ENCODE measurements at places on chromosomes 5 and 9.

DNA sequence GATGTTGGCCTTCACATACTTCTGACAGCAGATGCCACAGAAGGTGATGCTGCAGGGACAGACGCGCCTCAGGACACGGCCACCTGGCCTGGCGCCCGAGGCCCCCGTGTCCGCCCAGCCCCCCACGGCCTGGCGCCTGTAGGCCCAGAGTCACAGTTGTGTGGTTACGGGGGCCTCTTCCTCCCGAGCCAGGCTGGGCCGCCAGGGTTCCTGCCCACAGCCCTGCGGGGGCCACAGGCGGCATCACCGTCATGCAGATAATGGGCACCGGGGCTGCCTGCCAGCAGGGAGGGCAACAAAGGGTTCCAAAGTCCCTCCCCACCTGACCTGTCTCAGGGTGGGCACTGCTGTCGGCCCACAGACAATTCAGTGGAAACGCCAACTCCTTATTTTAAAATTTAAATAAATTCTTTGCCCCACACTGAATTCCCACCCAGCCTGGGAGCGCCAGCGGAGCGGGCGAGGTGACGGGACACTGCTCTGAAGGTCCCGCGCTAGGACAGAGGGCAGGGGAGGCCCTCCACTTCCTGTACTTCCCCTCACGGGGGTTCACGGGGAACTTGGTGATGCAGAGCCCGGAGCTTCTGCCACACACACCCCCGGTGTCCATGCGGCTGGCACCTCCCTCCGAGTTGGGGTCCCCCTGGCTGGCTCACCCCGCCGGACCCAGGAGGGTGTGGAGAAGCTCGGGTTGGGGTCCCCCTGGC, 40.6 kb downstream of the EXOC3 start:
- DNase-seq: no peak

- no peak for DNase-seq
Observed at GRCh38 chr9:30932226-30932625, 1452.2 kb upstream of the ACO1 start.

GRCh38 chr5:120926471-120926870, 462.4 kb downstream of the PRR16 start:
- DNase-seq: no peak

DNA sequence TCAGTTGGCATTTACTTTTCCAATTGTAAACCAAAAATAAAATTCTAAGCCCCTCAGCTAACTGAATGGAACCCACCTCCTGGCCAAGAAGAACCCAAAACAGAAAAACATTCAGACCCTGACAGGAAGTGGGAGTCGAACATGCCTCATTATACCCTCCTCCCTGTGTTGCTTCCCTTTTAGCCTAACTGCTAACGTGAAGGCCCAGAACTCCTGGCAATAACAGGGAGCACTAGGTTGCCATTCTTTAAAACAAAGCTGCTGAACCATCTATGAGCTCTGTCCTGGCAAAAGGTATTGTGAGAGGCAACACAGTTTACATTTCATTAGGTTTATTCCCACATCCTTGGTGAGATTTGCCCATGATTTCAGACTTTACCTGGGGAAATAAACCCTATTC, 481.4 kb downstream of the CHSY3 start:
- DNase-seq: no peak

DNA sequence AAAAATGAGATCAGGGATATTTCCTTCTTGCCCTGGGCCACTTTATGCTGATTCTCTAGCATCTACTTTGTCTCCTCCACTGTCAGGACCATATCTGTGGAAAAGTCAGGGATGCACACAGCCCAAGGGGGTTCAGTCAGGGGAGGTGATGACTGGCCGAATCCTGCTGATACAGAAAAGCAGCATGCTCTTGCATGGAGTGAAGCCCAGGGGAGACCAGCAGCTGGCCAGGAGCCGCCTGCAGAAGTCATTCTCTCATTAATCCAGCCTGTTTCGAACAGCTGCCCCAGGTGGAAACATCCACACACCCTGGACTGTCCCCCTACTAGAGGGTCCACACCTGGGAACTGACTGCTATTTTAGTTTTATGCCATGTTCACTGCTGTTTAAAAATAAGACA, 177.1 kb downstream of the ATP10B start:
- DNase-seq: peak; percentile 54

DNA sequence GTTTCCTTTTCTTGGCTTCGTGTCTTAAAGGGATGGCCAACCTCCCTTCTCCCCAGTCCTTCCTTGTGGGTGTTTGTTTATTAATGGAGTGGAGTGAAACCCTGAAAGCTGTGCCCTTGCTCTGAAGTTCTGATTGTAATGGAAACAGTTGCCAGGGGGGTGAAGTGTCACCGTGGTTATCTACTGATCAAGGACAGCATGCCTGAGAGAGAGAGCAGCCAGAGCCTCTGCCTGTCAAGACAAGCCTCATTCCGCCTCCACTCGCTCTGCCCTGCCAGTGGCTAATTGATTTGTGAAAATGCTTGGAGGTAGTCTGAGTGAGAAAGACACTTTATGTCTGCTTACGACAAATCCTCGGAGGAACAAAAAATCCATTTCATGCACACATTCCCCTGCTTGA, 143.7 kb upstream of the SLC30A5 start:
- DNase-seq: no peak

DNA sequence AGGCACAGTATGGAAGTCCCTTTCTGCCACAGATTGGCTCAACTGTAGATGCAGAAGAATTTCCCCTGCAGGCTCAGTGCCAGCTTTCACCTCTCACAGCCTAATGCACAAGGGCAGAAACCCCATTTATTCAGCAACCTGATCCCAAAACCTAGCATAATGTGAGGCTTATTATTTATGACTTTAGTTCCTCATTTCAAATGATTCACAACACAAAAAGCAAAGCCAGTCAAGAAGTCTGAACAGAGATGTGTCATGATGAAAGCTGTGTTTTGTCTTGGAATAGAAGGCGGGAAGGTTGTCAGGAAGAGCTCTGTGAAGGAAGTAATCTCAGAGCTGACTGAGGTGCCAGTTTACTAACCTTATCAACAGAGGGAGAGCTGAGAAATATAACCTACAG, 369.7 kb downstream of the LRRC70 start:
- DNase-seq: no peak

- DNase-seq: peak; percentile 16
Observed at GRCh38 chr9:32524892-32525708, 896 bp downstream of the RIGI start.

DNA sequence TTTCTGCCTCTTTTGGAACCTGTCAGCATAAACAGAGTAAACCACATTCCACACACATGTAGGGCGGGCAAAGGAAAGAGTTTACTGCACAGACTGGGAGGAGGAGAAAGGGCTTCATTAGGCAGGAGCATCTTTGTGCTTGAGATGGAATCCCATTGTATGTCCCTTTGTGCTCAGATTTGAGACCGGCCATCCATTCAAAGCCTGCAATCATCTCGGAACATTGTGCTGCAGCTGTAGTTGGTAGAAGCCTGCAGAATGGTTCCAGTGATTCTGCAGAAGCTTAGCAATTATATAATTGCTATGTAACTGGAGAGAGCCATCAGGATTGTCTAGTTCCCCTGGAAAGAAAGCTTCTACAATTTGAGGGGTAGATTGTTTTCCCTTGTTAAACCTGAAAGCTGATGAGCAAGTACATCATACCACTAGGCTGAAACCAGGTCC, 16.5 kb downstream of the ZNF462 start:
- peak; percentile 53 for DNase-seq

Measured in NCI-H2081 (cell line).